ENCODE measurements at places on chromosomes 16 and 17.

GRCh38 chr16:51839727-51840462, 688.8 kb upstream of the SALL1 start:
- DNase-seq, result peak; percentile 60

- DNase-seq, result no peak
Measured at GRCh38 chr17:72656130-72656763, 436.2 kb downstream of the SLC39A11 start.

DNA sequence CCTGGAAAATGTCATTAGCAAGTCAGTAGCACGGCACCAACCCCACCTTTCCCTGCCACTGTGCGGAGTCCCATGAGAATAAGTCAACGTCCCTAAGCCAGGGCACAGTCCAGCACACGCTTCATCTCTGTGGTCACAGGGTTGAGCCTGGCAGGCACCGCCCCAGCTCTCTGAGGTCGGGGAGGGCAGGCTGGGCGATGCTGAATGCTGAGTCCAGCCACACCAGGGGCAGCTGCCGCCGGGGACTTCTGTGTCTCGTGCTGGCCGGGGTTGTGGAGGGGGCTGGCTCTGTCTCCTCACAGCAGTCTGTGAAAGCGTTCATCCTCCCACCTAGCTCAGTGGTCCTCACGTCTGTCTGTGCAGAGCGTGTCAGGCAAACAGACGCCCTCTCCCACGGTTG, 53.2 kb downstream of the BANP start:
- no peak for DNase-seq

- DNase-seq, result no peak
Measured at GRCh38 chr17:53941231-53941630, 118.5 kb downstream of the KIF2B start.

GRCh38 chr16:75471723-75472633, 7.5 kb upstream of the TMEM170A start:
- DNase-seq, result peak; percentile 64
